ENCODE measurements at places on chromosomes 2 and 18.
A peak's percentile ranks its signal among the peaks of the same experiment; 100 is the strongest.

DNA sequence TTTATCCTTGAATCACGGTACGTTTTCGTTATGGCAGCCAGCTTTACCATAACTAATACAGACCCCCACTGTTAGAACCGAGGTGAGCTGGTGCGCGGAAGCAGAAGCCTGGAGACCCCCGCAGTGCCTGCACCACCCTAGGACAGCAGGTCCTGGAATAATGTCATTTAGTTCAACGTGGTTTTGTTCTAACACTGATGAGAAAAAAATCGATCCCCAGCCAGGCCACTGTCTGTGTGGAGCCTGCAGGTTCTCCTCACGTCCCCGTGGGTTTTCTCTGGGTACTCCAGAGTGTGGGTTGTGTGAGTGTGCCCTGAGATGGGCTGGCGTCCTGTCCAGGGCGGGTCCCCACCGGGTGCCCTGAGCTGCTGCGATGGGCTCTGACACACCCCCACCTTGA is 69.9 kb upstream of the ST3GAL5 start:
- DNase-seq = no peak

GRCh38 chr18:50836521-50836957 is 16.7 kb upstream of the MRO start:
- no peak for DNase-seq

- DNase-seq = no peak
Observed at GRCh38 chr2:72789241-72789640, 36.6 kb downstream of the EXOC6B start.

DNA sequence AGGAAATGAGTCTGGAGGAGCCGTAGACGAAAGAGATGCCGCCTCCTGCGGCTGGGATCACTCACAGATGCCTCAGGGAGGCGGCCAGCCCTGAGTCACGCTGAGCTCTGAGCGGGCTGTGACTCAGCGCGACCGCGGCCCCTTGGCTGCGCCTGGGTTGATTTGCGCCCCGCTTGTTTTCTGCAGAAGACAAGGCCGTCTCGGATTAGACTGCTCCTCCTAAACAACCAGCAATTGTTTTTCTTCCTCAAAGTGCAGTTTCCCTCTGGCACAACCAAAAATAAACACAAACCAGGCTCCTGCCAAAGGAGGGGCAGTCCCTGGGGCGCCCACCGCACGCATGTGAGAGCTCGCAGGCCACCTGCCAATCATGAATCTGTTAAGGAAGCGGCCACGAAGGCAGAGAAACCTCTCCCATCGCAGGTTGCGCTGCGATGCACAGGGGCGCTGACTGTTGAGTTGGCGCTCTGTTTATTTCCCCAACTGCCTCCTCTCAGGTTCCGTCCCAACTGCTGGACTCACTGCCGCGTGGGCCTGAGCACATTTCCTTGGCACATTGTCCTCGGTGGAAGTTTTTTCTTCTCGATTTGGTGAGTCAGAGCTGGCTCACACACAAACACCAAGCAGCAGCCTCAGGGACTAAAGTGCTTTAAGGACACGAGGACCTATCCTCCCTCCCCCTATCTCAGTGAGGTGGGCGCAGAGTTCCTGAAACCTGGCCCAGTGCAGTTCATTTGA is 85.2 kb upstream of the NDUFV2 start:
- peak; percentile 24 for DNase-seq

DNA sequence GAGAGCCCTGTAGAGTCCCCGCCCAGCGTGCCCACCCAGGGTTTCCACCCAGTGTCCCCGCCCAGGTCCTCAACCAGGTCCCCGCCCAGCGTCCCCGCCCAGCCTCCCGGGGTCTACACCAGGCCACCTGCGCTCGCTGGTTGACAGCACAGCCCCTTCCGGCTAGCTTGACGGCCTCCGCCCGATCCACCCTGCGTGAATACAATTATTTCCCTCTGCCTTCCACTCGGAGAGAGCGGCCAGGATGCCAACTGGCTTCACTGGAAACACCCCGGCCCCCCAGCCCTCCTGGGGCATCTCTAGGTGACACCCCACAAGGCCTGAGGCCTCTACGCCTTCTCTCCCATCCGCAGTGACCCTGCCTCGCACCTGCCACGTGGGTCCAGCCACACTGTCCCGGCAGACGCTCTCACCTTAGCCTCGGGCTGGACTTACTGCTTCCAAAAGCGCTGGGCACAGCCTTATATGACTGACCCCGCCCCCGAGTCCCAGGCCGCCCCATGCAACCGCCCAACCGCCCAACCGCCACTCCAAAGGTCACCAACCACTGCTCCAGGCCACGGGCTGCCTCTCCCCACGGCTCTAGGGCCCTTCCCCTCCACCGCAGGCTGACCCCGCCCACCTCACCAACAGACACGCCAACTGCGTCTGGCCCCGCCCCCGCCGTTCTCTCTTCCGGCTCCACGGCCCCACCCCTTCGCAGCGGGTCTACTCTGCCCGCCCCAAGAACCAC is 188.1 kb downstream of the LAMA1 start:
- no peak for DNase-seq

DNA sequence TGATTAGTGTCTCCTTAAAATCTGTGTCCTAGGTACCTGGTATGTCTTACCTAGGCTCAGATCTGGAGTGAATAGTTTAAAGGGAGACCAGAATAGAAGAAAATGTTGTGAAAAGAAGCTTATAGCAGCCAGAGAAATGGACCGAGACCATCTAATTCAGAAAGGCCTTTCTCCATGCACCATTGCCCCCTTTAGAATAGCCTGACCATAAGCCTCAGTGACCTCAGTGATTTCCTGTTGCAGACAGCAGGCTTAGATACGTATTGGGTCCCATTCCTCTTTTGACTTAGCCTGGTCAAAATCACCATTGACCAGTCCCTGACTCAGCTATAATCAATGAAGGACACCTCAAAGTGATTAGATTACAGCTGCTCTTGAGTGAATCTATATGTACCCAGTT is 690.7 kb upstream of the KLHL29 start:
- DNase-seq = no peak

DNA sequence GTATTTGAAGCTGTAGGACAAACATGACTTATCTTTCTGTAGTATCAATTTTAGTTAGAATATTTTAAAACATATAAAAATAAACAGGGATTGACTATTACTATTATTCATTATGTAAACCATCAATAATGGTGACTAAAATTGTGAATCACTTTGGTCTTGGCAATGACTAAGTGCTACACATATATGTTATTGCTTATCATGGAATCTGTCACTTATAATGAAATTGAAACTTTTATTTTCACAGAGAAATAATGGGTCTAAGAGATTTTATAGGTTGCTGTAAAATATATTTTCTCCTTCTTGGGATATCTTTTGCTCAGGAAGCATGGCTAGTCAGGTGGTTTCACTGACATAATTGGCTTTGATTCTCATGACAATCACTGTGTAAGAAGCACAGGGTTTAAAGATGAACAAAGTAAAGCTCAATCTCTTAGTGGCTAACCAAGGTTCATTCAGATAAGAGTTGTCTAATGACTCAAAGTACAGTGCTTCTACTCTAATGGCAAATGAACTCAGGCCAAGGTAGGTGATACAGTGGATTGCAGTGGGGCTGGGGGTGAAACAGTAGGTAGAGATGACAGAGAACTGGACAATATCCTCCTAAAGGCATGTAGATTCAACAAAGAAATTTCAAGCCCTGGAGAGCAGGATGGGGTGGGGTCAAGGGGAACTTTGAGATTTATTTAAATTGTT is 98.6 kb upstream of the FANCL start:
- DNase-seq = no peak

GRCh38 chr18:45916302-45916701 is 50.8 kb downstream of the EPG5 start:
- no peak for DNase-seq

GRCh38 chr2:121075641-121076497 is 209.1 kb downstream of the TFCP2L1 start:
- DNase-seq = no peak

GRCh38 chr2:30149513-30149912 is 2.7 kb downstream of the YPEL5 start:
- DNase-seq = no peak

- no peak for DNase-seq
Observed at GRCh38 chr18:68666381-68666780, 48.5 kb downstream of the TMX3 start.

DNA sequence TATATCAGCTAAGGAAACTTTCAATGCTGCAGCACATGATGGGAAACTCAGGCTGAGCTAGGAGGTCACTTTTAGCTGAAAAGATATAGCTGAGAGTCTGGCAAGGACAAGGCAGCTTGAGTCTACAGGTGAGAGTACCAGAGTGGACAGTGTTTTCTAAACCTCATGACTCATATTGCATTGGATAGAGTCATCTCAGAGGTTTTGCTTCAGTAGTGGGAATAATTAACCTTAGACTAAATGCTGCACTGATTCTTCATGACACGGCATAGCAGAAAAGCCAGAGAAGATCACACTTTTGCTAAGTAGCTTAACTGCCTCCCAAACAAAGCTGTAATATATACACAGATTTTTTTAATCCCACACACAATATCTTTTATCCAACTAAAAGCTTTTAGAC is 865.0 kb upstream of the CDH2 start:
- DNase-seq = no peak

- DNase-seq = no peak
Observed at GRCh38 chr2:112699984-112700667, 20.7 kb upstream of the NT5DC4 start.

- no peak for DNase-seq
Observed at GRCh38 chr18:31688606-31689005, 4.2 kb upstream of the B4GALT6 start.

DNA sequence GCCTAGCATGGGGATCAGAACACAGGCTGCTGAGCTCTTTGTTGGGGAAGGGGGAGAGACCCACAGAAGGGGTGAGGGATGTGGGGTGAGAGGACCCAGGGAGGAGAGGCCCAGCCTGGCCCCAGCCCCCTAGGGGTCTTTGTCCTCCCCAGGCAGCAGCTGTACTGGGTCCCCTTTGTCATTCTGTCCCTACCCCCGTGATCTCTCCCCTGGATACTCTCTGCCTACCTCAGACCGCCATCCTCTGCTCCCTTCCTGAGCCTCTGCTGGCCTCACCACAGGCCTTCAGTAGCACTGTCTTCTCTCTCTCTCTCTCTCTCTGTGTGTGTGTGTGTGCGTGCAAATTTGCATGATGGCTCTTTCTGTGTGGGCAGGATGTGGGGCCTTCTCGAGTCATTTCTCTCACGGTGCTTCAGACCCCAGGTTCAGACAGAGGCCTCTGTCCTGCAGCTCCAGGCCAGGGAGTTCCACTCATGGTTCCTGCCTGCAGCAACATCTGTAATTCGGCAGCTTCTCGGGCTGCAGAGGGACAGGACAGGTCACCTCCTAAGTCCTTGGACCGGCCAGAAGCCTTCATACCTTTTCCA is 1.4 kb downstream of the PSD4 start:
- DNase-seq = peak; percentile 38

GRCh38 chr2:181332044-181332605 is 125.1 kb upstream of the ITGA4 start:
- DNase-seq = no peak

DNA sequence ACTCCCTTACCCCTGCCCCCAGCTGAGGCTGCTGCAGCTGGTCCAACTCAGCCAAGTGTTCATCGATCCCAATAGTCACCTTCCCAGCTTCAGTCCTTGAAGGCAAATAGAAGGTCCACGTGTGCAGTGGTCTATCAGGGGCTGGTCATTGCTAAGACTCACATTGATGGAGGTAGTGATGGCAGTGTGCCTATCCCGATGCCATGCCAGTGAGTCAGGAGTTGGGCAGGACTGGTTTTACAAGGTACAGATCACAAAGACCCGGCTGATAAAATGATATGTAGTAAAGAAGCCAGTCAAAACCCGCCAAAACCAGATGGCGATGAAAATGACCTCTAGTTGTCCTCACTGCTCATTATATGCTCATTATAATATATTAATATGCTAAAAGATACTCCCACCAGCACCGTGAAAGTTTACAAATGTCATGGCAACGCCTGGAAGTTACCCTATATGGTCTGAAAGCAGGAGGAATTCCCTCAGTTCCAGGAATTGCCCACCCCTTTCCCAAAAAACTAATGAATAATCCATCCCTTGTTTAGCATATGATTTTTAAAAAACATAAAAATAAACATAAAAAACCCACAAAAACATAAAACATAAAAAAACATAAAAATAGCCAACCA is 2.9 kb upstream of the C2orf80 start:
- no peak for DNase-seq

GRCh38 chr18:46591783-46592391 is 65.1 kb downstream of the LOXHD1 start:
- DNase-seq = no peak

GRCh38 chr2:230933521-230934180 is 8.6 kb upstream of the GPR55 start:
- DNase-seq = no peak

DNA sequence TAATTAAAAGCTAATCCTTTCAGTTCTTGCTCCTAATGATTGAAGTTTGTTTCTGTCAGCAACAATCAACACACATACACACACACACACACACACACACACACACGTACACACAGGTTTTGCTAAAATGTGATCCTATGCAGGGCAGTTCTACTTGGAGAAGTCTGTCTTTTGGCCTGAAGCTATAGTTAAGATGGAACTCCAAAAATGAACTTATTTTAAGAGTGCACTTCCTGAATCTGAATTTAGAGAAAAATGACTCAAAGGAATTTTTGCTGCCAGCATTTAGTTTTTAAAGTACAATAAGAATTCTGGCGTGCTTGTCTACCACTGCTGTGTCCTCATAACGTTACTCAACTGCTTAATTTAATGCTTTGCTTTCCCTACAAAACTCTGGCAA is 6.6 kb downstream of the GALNT5 start:
- no peak for DNase-seq

GRCh38 chr2:207156451-207157161 is 9.1 kb downstream of the KLF7 start:
- no peak for DNase-seq

- DNase-seq = no peak
Observed at GRCh38 chr2:45173513-45173912, 164.3 kb upstream of the SIX2 start.

GRCh38 chr2:157085522-157085921 is 172.0 kb upstream of the GALNT5 start:
- no peak for DNase-seq

DNA sequence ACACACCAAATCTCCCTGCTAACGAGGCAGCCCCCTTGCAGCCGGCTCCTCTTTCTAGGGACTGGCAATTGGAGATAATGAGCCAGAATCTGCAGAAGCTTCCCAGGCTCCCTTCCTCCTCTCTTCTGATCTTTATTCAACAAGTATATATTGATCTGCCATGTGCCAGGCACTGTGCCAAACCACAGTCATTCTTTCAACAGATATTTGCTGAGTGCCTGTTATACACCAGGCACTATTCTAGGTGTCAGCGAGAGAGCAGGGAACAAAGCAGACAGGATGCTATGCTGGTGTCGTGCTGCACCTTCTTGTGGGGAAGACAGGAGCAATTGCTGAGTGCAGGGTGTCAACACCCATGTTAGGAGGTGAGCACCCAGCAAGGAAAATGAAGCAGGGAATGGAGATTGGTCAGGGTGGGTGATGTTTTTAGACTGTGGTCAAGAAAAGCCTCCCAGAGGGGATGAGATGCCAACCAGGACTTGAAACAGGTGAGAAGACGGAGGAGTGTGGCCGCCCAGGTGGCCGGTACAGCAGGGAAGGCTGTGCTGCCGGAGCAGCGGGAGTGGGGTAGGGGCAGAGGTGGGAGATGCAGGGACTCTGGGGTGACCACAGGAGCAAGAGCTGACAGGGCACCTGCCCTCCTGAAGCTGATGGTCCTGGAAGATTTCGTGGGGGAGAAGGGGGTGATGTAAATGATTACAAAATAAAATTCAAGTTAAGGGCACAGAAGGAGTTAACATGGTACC is 307.6 kb upstream of the RAB12 start:
- DNase-seq = no peak

- no peak for DNase-seq
Observed at GRCh38 chr18:75221397-75221796, 10.8 kb downstream of the TSHZ1 start.

All from activated naive CD4-positive, alpha-beta T cell (primary cell).